ENCODE measurements at places on chromosomes 1 and 21.

DNA sequence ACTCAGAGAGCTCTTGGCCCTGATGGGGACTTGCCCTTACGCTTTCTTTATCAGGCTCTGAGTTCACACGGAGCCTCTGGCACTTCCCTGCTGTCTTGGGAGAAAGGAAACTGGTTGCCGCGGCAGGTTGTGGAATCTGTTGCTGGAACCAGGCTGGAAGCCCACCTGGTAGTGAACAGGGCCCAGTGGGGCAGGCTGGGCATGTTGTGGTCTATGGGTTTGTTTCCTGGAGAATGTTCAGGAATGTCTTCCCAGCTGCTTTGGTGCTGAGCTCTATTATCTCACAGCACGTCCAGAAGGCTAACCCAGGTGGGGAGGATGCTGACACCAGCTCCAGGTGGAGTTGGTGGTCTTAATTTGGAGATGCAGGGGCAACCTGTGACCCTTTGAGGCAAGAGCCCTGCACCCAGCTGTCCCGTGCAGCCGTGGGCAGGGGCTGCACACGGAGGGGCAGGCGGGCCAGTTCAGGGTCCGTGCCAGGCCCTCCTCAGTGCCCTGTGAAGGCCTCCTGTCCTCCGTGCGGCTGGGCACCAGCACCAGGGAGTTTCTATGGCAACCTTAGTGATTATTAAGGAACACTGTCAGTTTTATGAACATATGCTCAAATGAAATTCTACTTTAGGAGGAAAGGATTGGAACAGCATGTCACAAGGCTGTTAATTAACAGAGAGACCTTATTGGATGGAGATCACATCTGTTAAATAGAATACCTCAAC lies 33.3 kb upstream of the TDRD10 start:
- no peak for DNase-seq

DNA sequence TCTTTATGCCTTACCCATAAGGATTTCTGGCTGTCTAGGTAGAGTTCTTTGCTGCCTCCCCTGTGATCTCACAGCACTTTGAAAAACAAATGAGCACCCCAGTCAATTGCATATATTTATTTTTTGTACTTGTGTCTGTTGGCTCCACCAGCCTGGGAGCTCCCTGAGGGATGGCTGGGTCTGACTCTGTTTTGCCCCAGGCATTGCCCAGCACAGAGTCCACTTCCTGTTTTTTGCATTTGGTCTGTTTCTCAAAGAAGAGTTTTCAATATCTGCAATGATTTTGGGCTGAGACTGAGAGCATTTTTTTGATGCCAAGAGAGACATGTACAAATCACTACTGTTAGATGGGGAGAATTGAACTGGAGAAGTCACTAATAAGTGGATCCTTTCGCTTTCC lies 125.0 kb downstream of the FOXD2 start:
- no peak for DNase-seq

- DNase-seq, result no peak
Measured at GRCh38 chr1:96416701-96417444, 304.7 kb upstream of the PTBP2 start.

DNA sequence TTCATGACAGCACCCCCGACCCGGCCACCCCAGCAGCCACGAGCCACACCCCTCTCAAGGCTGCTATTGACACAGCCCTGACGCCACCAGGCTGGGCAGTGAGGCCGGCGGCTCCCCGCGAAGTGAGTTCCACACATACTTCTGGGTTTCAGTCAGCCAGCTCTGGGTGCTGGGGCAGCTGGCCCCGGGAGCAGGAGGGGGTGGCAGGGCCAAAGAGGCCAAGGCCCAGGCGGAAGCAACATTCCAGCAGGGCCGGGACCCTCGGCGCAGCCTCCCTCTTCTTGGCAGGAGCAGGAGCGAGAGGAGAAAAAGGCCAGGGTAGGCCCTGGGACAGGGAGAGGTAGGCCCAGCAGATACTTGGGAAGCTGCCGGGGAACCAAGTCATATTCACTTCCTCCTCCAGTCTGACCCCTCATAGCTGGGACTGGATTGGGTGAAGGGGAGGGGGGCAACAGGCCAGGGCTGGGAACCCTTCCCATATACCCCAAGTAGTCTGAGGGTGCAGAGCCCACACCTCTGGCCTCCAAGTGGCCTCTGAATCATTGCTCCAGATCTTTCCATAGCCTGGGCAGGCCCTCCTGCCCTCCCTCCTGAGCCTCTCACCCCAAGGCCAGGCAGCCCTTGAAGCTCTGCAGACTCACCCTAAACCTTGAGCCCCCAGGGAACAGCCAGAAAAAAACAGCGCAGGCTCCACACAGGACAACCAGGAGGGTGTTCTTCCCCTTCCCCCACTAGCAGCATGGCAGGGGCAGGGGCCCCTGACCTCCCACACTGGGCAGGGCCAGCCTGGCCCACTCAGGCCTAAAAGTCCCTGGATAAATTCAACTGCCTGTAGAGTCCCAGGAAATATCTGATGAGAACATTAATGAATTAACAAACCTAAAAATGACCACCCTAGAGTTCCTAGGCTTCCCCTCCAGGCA lies 5.7 kb downstream of the HSPG2 start:
- no peak for DNase-seq
